ENCODE measurements at places on chromosomes 11 and 22.

- DNase-seq, result no peak
These were observed 22.8 kb downstream of the OTUB1 start for GRCh38 chr11:64008914-64009633.

GRCh38 chr22:35155403-35156025 is 89.6 kb downstream of the ISX start:
- no peak for DNase-seq

- no peak for DNase-seq
These were observed 36.9 kb downstream of the MORC2 start for GRCh38 chr22:30931541-30932300.

DNA sequence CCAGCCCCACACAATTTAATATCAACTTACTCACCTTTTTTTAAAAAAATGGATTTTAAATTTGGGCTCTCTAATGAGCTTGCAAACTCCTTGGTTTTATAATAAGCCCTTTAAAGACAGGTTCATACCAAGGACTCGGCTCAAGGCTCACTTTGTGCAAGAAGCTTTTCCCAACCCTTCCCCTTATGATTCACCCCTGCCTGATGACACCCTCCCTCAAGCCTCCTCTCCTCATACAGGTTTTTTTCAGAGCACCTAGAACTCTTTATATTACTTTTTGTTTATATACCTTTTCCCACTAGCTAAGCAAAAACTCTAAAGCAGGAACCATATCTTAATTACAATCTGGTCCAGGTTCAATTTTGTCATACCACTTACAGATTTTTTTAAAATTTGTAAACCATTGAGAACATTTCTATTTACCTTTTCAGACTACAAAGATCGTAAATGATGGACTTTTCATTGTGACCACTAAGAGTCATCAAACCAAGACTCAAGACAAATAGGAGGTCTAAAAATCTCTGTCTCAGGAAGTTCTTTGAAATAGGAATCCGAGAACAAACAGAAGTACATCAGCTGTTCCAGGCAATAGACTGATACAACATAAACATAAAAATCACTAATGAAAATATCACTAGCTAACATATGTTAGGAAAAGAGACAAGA is 13.1 kb upstream of the EXPH5 start:
- DNase-seq, result no peak

- DNase-seq, result no peak
These were observed 5.3 kb upstream of the GNAZ start for GRCh38 chr22:23065069-23065451.

DNA sequence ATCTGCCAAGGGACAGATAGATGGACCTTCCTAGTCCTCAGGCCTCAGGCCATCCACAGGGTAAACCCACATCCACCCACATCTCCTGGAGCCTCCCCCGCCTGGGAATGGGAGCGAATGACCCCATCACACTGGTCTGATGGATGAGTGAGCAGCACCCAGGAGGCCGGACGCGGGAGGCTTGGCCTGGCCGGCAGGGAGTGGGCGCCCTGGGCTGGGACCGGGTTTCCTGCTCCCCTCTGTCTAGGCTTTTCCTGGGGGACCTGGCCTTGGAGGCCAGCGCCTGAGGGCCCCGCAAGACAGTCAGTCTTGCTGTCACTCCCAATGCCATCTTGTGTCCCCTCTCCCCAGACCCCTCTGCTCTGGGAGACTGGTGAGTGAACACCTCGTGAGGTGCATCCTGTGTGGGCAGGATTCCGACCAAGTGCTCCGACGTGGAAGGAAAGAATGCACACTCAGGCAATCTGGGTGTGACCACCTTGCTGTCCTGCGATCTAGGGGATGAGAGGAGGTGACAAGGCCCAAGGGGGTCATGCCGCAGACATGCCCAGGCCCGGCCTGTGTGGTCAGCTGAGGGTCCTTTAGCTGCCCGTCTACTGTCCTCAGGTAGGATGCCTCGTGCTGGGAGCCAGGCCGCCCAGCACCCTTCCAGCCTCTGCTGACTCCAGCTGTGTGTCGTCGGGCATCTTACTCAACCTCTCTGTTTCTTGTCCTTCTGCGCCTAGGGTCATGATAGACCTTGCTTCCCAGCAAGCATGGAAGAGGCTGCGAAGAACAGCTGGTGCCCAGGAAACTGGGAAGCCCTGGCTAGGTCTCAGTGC is 26.5 kb upstream of the WNT7B start:
- no peak for DNase-seq

DNA sequence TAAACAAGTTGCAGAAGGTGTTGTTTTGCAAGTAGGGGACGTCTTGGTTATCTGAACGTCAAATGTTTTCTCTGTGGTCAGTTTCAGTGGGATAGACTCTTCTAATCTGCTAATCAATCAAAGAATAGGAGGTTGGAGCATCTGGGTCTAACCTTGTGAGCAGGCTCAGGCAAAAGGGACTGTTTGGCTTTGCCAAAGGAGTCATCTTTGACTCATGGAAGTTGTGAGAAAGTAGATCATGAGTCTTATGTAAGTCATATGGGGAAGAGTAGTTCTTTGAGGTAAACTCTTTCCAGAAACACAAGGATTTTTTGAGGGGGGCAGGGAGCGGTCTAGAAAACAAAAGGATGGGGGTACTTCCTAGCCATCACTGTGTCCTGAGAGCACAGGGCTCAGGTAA is 27.1 kb upstream of the TOP3B start:
- no peak for DNase-seq

GRCh38 chr11:33063326-33063881 is 24.0 kb downstream of the TCP11L1 start:
- DNase-seq, result no peak

GRCh38 chr11:99277281-99277680 is 256.5 kb downstream of the CNTN5 start:
- no peak for DNase-seq

GRCh38 chr11:115896084-115896483 is 391.9 kb upstream of the CADM1 start:
- no peak for DNase-seq

GRCh38 chr11:93504110-93505095 is 38.8 kb downstream of the SMCO4 start:
- DNase-seq, result no peak

DNA sequence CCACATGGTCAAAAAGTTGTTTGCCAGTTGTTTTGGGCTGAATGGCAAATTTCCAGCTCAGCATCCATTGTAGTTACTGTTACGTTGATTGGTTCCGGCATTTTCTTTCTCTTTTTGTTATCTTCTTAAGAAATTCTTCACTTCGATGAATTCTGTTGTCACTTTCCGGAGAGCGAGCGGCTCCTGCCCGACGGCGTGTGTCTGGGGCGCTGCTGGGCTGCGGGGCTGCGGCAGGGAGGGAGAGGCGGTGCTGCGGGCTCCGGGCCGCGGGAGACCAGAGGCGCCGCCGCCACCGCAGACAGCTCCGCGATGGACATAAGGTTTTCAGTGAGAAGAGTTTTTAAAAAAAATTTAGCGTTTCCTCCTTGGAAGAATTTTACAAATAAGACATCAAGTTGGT is 117.4 kb downstream of the RRM1 start:
- no peak for DNase-seq

DNA sequence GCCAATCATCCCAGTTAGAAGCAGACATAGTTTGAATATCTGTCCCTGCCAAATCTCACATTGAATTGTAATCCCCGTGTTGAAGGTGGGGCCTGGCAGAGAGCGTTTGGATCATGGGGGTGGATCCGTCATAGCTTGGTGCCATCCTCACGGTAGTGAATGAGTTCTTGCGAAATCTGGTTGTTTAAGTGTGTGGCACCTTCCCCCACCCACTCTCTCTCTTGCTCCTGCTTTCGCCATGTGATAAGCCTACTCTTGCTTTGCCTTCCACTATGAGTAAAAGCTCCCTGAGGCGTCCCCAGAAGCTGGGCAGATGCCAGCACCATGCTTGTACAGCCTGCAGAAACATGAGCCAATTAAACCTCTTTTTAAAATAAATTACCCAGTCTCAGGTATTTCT is 5.0 kb upstream of the CCDC81 start:
- DNase-seq, result no peak

DNA sequence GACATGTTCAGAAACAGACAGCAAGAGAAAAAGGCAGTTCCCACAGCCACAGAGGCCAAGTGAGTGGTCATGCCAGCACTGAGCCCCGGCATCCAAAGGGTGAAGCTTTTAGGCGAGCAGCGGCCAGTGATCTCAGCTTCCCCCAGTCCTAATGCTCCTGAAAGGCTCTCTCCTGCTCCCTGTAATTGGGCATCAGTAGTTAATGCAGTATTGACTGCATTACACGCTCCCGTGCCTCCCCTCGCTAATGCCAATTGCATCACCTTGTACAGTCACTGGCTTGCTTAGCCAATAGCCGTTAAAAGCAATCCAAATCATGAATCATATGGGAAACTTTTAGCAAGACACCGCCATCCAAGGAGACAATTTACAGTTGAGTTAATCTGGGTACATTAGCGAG is 4.9 kb downstream of the LMO1 start:
- DNase-seq, result no peak

- DNase-seq, result no peak
These were observed 14.4 kb downstream of the TIMP3 start for GRCh38 chr22:32815943-32816342.

DNA sequence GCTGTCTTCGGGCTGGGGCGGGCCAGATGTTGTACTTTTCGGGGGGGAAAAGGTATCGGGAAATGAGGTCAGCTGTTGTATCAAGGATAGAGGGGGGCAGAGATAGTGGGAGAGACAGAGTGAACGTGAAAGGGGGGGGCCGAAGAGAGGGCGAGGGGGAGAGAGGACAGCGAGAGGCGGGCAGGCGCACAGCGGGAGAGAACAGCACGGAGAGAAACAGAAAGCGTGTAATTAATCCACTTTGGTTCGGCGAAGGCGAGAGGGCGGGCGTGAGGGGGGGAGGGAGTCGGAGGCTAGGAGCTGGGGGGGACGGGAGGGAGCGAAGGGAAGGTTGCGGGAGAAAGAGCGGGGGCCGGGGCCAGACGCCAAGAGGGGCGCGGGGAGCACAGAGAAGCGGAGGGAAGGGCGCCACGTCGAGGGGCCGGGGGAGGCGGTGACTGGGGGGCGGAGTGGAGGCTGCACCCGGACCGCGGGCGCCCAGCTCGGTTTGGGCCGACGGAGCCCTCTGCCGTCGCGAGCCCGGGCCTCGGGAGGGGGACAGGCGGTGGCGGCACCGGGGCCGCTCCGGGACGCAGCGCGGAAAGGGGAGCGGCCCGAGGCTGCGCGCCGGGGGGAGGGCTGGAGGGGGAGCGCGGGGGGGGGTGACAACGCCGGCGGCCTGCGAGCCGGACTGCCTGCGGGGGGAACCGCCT is 612 bp downstream of the IGF2 start:
- no peak for DNase-seq

DNA sequence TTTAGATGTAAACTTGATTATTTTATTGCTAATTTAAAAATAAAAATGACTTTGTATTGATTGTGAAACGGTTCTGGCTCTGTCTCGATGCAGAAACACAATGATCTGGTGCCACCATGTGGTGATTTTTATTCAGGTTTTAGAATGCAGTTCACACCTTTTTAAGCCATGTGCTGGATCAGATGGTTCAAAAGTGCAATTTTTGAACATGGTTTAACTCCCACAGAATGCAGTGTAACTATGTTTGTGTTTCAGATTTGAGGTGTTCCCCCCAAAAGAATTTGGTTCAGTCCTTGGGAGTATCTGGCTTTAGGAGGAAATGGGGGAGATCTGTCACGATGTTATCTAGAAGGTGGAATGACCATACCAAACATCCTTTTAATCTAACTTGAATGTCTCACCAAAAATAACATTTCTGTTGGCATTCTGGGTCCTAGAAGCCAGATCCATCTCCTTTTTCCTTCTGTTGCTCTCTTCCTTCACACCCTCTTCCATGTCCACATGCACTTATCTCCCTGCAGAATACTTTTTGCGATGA is 7.9 kb downstream of the MRPL16 start:
- peak; percentile 5 for DNase-seq

DNA sequence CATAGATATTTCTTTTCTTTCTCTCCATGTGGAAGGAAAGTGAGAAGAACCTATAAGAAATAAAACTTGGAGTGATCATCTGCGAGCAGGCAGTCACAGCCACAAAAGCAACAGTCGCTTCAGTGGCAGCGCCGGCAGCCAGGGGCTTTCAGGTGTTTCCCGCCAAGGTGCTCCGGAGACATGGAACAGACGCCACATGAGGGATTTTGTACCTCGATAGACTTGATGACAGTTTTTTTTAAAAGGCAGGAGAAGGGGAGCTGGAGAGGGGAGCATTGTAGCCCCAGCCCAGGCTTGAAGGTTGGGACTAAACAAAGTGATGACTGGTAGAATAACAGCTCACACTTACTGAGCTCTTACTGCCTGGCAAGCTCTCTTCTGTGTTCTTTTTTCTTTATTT is 471.4 kb upstream of the B3GAT1 start:
- DNase-seq, result no peak

DNA sequence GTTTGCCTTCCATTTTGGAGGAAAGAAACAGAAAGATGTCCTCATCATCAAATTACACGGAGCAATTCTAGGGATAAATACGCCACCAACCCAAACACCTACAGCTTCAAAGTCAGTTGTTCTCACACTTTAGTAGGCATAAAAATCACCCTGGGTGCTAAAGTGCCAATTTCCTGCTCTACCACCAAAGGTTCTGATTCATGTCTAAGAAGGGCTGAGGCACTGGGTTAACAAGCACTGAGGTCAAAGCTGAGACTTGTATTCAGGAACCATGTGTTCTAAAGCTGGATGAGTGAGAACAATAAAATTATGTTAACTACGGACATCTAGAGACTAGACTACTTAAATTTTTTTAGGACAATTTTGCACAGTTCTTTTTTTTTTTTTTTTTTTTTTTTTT is 127.6 kb downstream of the MPPED2 start:
- no peak for DNase-seq

- DNase-seq, result no peak
These were observed 57.7 kb downstream of the EIF3M start for GRCh38 chr11:32641361-32641760.

DNA sequence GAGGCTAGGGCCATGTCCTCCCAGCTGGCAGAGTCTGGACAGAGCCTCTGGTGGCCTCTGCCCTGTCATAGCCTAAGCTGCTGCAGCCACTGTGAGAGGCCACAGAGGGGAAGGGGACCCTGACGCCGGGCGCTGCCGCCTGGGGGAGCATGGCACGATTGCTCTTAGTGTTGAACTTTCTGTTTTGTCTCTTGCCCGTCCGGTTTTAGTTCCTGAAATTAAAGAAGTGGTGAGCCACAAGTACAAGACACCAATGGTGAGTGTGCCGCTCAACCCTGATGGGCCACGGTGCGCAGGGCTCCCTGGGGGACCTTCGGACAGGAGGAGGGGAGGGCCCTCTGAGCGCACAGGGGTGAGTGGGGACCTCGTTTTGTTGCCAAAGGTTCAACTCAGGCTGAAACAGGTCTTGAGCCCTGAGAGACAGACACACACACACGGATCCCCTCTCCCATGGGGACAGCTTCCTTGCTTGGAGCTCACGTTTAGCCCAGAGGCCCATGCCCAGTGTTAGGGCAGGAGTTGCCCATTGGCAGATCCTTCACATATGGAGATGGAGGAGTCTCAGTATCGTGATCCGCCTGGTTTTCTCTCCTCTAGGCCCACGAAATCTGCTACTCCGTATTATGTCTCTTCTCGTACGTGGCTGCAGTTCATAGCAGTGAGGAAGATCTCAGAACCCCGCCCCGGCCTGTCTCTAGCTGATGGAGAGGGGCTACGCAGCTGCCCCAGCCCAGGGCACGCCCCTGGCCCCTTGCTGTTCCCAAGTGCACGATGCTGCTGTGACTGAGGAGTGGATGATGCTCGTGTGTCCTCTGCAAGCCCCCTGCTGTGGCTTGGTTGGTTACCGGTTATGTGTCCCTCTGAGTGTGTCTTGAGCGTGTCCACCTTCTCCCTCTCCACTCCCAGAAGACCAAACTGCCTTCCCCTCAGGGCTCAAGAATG is 23.8 kb downstream of the MYBPC3 start:
- DNase-seq, result no peak

GRCh38 chr11:60852117-60852981 is 3.4 kb downstream of the PTGDR2 start:
- no peak for DNase-seq

GRCh38 chr22:49046546-49047361 is 780.9 kb downstream of the BRD1 start:
- DNase-seq, result no peak

Measured in activated CD8-positive, alpha-beta memory T cell treated with anti-CD3 and anti-CD28 coated beads for 4 hours (primary cell).